ENCODE measurements at places on chromosomes 16 and 17.

GRCh38 chr16:10408824-10409381 lies 23.0 kb downstream of the ATF7IP2 start:
- DNase-seq, result peak; percentile 12

DNA sequence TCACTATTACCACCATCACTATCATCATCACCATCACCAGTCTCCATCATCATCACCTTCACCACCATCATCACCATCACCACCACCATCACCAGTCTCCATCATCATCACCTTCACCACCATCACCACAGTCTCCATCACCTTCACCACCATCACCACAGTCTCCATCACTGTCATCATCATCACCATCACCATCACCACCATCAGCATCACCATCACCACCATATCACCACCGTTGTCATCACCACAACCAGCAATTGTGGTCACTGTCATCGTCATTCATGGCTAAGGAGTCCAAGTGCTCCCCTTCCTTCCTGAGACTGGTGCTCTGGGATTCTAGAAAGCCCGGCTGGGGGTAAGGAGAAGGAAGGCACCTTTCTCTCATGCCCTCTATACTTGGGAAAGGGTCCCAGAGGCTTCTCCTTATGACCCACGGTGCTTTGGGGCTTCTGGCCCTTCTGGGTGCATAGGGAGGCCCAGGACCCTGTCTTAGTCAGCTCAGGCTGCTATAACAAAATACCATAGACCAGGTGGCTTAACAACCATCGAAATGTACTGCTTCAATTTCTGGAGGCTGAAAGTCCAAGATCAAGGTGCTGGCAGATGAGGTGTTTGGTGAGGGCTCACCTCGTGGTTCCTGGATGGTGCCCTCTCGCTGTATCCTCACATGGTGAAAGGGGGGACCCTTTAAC lies 93.4 kb upstream of the GSE1 start:
- DNase-seq, result no peak

DNA sequence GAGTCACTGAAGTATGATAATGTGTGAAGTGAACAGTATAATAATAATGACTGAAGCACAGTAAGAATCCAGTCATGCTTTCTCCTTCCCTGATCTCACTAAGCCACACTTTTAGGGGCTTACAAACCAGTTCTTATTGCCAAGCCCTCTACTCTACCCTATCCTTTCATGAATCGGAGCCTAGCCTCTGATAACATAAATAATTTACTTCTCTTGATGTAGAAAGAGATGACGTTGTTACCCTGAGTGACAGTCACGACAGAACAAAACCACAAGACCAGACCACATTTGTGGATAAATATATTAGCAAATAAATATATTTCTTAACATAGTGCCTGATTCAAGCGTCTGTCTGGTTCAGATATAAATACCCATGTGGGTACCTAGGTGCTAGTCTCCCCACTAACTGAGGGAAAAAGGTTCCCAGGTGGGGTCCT lies 1.4 kb upstream of the SUPT4H1 start:
- DNase-seq, result no peak

DNA sequence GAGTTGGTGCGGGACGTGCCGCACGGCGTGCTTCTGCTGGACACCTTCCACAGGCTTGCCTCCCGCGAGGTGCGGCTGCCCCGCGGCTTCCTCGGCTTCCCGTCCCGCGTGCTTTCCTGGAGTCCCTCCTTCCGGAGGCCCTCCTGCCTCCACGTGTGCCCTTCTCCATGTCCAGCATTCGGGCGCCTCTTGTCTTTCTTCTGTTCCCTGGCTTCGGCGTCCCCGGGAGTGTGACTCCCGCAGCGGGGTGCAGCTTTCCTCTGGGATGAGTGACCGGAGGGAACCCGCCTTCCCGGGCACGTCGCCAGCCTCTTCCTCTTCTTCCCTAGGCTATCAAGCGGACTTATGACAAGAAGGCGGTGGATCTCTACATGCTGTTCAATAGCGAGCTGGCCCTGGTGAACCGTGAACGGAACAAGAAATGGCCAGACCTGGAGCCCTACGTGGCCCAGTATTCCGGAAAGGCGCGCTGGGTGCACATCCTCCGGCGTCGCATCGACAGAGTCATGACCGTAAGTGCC lies 23.0 kb downstream of the DNAH2 start:
- DNase-seq, result no peak

GRCh38 chr16:66286527-66286926 lies 80.0 kb upstream of the CDH5 start:
- DNase-seq, result no peak

DNA sequence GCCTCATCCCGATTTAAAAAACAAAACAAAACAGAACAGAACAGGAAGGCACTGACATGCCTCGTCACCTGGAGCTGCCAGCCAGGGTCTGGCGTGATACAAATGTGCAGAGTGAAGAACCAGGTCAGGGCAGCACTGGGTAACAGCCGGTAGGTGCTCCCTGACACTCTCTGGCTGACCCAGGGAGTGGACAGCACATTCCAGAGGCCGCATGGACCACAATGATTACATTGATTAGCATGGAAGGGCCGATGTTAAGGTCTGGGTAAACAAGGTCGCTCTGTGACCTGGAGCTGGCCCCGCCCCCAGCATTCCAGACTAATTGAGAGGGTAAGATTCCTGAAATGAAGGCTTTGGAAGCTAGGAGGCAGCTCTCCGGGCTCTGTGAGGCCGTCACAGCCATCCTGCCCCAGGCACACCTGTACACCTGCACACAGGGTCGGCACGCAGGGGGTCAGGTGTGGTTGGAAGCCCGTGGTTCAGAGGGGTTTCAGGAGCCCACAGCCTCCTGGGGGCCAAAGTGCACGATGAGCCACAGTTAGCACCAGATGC lies 21.4 kb downstream of the PIEZO1 start:
- DNase-seq, result no peak

Data from NB4 (cell line).